Upper lobe of right lung (tissue), 1 donor: ENCODE measurements at places on chromosomes 13 and 19.

GRCh38 chr19:913080-913748 is at the start of gene R3HDM4:
R3HDM4 (minus strand) TSS chr19:913219; CDS start chr19:913157, 62 bp downstream.
- peak within 1 kb of the TSS; percentile 83 for H3K4me3 ChIP-seq
- H3K4me1 ChIP-seq: peaks cover 38% of the 10 kb centered on the region

DNA sequence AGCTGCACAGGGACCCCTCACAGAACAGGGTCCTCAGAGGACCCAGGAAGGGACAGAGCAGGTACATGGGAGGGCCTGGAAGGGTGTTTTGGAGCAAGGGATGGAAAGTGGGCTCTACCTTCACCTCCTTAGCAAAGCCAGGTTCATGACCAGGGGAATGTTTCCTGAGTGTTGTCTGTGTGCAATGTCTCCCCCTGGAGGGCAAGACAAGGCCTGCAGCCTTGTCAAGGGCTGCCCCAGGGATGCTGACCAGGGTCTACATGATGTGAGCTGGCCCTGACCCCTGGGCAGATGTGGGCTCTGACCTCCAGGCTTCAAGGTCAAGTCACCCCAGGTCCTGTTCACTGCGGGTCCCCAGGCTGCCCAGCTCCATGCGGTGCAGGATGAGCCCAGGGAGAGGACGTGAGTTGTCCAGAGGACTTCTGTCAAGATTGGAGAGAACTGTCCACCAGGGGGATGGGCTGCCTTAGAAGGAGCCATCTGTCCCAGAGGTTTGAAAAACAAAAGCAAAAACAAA is 1.0 kb upstream of the CEACAM1 start:
- no peaks in the 10 kb centered on the region for H3K36me3 ChIP-seq
- no peaks in the 10 kb centered on the region for H3K27me3 ChIP-seq
- peaks cover 17% of the 10 kb centered on the region for H3K4me1 ChIP-seq
- peak; percentile 83 for DNase-seq

- H3K4me1 ChIP-seq: peaks cover 13% of the 10 kb centered on the region
- DNase-seq: peak; percentile 68
- H3K36me3 ChIP-seq: peaks cover under 1% of the 10 kb centered on the region
- peak overlapping the region; percentile 87 for H3K27ac ChIP-seq
Observed at GRCh38 chr19:44644402-44645016, 799 bp downstream of the PVR start.

- DNase-seq: no peak
- H3K4me1 ChIP-seq: no peaks in the 10 kb centered on the region
- no peaks in the 10 kb centered on the region for H3K36me3 ChIP-seq
- no peaks in the 10 kb centered on the region for H3K27me3 ChIP-seq
- no peak overlapping the region for H3K4me3 ChIP-seq
Observed at GRCh38 chr13:87498681-87499080, 172.5 kb upstream of the SLITRK5 start.

GRCh38 chr19:41449079-41449864 is 6.3 kb downstream of the ERICH4 start:
- no peaks in the 10 kb centered on the region for H3K27me3 ChIP-seq
- DNase-seq: peak; percentile 86
- no peaks in the 10 kb centered on the region for H3K36me3 ChIP-seq
- peak overlapping the region; percentile 6 for H3K4me3 ChIP-seq
- H3K4me1 ChIP-seq: no peaks in the 10 kb centered on the region
- no peak overlapping the region for H3K27ac ChIP-seq
